ENCODE measurements at places on chromosomes 5 and 9.

- DNase-seq = no peak
Observed at GRCh38 chr5:127562252-127562651, 44.8 kb downstream of the PRRC1 start.

DNA sequence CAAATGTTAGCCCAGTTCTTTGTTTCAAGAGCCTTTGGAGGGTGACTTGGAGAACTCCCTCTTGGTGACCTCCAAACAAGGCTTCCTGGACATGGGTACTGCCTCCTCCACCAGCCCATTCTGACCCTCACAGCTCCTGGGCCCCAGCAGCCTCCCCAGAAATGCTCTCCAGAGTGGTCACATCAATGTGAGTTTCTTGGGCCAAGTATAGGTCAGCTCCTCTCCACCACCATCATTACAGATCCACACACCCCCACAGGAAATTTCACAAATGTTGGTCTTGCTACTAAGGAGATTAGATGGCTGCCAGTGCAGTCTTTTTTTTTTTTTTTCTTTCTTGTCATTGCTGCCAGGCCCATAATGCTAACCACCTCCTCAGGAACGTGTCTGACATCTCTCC, 410.7 kb downstream of the DTWD2 start:
- no peak for DNase-seq

DNA sequence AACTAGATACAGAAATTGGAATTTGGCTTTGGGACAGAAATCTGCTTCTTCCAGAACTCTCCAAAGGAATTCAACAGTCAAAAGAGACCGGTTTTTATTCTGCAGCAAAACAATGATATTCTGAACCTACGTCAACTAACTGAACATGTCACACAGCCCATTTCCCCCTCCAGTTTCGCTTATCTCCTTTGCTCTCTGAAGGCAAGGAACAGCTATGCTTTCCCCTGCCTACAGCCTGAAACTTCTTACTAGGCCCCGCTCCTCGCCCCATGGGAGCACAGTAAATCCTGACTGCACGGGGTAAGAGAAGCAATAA, 488 bp downstream of the SKIC3 start:
- no peak for DNase-seq

DNA sequence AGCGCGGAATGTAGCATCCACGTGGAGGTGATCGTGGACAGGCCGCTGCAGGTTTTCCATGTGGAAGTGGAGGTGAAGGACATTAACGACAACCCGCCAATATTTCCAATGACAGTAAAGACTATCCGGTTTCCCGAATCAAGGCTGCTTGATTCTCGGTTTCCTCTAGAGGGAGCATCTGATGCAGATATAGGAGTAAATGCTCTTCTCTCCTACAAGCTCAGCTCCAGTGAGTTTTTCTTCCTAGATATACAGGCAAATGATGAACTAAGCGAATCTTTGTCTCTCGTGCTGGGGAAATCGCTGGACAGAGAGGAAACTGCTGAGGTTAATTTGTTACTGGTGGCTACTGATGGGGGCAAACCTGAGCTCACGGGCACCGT, 598 bp downstream of the PCDHA2 start:
- no peak for DNase-seq

GRCh38 chr9:78031444-78031892, at the start of gene GNAQ:
GNAQ (minus strand) TSS chr9:78031811; CDS start chr9:78031235, 576 bp downstream.
- DNase-seq = no peak

DNA sequence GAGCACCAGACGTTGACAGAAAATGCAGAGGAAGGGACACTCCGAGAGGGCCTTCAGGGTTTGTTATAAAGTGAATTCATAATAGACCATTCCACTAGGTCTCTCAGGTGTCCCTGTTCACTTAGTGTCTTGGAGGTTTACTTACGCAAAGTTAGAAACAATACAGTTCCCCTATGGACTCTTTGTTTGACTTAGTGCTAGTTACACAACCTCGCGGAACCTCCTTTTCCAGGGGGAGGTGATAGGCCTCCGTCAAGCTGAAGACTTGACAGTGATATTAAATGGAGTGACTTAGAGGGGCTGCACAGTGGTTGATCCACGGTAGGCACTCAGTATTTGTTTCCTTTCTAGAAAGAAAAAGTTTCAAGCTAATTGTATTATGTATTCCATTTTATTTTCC, 1.3 kb downstream of the CCT5 start:
- DNase-seq = no peak

- DNase-seq = no peak
Observed at GRCh38 chr9:8579661-8580060, 780.1 kb upstream of the DMAC1 start.

GRCh38 chr5:41967401-41967800, 42.3 kb downstream of the FBXO4 start:
- DNase-seq = no peak

- no peak for DNase-seq
Observed at GRCh38 chr9:68981789-68982188, 32.1 kb downstream of the PRKACG start.

- DNase-seq = no peak
Observed at GRCh38 chr5:89338935-89339334, 456.0 kb upstream of the MEF2C start.

GRCh38 chr9:97511655-97512427, 10.4 kb downstream of the TMOD1 start:
- no peak for DNase-seq

- no peak for DNase-seq
Observed at GRCh38 chr5:59756373-59757035, 137.0 kb downstream of the PDE4D start.

- no peak for DNase-seq
Observed at GRCh38 chr5:145536133-145536532, 299.0 kb downstream of the PRELID2 start.

- no peak for DNase-seq
Observed at GRCh38 chr9:132074736-132075135, 4.9 kb downstream of the MED27 start.

DNA sequence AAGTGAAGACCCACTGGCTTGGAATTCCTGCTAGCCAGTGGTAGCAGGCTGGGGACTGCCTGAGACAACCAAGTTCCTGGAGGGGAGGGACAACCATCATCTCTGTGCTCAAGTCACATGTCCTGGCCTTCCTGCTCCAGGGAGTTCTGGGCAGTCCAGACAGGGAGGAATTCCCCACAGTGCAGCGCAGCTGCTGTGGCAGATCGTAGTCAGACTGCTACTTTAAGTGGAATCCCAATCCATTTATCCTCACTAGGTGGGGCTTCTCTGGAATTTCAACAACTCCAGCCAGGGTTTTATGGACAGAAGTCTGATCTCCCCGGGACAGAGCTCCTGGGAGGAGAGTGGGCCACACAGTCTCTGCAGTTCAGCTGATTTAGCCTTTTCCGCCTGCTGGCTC, 20.9 kb upstream of the OR5C1 start:
- DNase-seq = no peak

GRCh38 chr9:98378794-98379193, 123.3 kb upstream of the TBC1D2 start:
- no peak for DNase-seq

DNA sequence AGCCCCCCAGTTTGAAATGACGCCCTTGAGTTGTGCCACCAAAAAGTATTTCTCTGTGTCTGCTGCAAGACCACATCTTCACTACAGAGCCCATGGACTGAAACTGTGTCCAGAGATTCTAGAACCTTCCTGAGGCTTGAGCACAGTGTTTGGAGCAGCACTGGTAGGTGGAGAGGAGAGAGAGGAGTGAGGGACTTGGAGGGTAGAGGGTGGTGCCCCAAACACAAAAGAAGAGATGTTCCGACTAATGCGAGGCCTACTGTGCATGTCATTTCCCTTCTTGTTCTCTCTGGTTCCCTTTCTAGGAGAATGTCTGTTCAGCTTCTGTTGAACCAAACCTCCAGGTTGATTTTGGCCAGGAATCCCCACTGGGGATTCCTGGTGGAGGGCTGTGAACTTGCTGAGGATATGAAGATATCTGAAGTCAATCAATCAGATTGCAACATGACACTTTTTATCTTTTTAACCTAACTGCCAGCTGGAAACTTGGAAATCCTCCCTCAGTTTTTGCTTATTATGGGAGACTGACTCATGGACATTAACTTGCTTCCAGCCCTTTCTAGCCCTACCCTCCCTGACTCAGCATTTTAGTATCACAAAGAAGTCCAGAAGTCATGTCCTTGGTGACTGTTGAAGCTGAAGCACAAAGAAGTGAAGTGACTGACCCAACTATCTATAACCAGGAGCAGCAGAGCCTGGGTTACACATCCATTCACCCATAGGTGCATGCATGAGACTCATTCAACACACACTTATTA, 154.5 kb downstream of the NR3C1 start:
- no peak for DNase-seq

DNA sequence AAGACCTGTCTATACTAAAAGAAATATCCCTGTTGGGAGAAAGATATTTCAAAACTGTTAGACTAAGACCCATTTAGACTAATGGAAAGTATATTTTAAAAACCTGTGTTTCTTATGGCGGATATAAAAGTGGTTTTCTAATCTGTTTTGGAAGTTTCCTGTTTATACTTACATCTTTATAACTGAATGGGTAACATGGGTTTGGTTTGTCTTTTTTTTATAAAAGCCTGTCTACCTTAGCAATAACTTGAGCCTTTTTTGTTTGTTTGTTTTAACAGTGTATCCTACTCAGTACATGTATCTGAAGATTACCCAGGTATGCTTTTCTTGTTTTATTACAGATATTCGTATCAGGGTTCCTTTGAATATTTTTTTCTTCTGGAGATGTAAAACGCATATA, 83.4 kb downstream of the PARP8 start:
- DNase-seq = peak; percentile 39

DNA sequence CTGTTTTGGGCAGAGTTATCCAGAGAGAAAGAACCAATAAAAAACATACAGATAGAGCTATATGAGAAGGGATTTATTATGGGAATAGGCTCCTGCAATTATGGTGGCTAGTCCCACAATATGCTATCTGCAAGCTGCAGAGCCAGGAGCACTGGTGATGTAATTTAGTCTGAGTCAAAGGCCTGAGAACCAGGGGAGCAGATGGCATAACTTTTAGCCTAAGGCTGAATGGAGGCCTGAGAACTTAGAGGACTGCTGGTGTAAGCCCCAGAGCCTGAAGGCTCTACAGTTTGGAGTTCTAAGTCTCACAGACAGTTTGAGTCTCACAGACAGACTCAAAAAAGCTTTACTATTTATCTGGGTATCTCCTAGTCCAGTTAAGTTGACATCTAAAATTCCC, 263.8 kb downstream of the FBXL7 start:
- no peak for DNase-seq

DNA sequence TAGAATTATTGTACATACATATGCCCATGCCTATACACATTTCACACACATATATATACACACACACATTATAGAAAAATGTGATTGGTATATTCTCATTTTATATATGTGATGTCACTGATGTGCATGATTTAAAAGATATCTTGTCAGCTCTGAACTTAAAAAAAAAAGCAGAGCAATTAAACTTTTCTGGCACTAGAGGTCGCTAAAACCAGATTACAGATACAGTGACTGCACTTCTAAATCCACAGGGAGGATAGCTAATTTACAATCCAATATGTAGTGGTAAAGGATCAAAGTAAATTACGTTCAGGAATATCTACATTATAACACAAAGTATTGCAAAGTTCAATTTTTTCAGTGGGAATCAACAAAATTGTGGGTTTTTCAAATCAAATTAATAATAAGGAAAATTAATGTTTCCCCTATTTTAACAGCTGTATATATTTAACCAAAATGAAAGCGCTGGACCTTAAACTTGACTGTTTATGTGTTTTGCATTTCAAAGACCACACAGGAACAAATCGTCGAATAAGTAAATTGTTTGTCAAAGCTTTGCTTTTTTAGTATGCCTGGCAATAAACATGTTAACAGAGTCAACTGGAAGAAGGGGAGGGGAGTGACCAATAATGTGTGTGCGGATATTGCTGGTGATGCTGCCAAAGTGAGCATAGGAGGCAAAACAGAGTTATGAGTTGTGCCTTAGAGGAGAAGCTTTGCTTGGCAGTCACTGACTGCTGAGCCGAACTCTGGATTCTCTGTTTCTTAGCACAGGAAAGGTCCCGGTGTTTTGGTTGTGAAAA, 1201.4 kb upstream of the C9orf72 start:
- DNase-seq = no peak

- DNase-seq = no peak
Observed at GRCh38 chr9:88697764-88698432, 162.9 kb downstream of the NXNL2 start.

- no peak for DNase-seq
Observed at GRCh38 chr9:99416007-99416406, 193.9 kb downstream of the SEC61B start.

DNA sequence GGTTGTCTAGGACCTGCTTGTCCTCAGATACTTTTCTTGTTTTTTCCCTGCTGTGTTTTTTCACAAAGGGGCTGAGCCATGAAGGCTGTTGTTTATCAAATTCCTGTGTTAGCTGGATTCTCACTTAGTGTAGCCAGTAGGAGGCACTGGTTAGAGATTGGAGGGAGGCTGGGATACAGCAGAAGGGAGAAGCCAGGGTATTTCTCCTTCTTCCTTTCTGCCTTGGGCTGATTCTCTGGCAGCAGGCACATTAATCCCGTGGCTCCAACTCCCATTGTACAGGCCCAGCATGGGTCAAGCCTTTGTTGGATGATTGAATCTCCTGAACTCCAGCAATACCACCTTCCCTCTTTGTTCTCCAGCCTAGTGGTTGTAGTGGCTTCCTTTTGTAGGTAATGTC, 46.4 kb upstream of the FAM170A start:
- DNase-seq = no peak

- no peak for DNase-seq
Observed at GRCh38 chr5:93343570-93343969, 237.4 kb downstream of the NR2F1-AS1 start.

GRCh38 chr5:130316971-130317680, 412.9 kb downstream of the CHSY3 start:
- no peak for DNase-seq

DNA sequence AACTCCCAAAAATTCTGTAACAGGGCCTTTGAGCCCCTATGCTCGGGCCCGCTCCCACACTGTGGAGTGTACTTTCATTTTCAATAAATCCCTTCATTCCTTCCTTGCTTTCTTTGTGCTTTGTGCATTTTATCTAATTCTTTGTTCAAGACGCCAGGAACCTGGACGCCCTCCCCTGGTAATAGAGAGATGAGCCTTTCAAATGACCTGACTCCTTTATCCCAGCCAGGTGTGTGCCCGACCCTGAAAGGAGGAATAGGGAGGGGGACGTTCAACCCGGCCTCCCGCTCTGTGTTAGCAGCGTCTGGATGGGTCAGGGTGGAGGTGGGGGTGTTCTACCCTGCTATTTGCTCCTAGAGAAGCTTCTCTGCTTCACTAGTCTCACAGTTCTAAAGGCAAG, 53.9 kb downstream of the FXN start:
- no peak for DNase-seq

DNA sequence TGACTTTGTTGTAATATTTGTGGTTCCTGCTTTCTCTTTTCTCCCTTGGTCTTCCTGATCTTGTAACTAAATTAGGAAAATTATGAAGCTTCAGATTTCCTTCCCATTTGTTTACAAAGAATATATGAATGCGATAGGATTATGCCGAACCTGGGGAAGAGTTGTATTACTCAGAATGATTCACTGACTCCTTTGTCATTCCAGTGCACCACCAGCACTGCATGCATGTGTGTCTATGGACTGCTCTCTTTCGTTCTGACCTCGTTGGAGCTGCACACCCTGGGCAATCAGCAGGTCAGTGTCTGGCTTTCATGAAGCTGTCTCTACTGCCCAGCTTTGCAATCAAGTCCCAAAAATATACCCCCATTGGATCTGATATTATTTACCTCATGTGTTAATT, 25.5 kb downstream of the NUP188 start:
- no peak for DNase-seq

- no peak for DNase-seq
Observed at GRCh38 chr5:135549413-135549812, 13.6 kb upstream of the NEUROG1 start.

- peak; percentile 7 for DNase-seq
Observed at GRCh38 chr5:52825826-52826225, 38.1 kb downstream of the ITGA1 start.
